Activated CD8-positive, alpha-beta memory T cell treated with anti-CD3 and anti-CD28 coated beads for 1 hour (primary cell): ENCODE measurements at places on chromosomes 11 and 22.
A peak's percentile ranks its signal among the peaks of the same experiment; 100 is the strongest.

DNA sequence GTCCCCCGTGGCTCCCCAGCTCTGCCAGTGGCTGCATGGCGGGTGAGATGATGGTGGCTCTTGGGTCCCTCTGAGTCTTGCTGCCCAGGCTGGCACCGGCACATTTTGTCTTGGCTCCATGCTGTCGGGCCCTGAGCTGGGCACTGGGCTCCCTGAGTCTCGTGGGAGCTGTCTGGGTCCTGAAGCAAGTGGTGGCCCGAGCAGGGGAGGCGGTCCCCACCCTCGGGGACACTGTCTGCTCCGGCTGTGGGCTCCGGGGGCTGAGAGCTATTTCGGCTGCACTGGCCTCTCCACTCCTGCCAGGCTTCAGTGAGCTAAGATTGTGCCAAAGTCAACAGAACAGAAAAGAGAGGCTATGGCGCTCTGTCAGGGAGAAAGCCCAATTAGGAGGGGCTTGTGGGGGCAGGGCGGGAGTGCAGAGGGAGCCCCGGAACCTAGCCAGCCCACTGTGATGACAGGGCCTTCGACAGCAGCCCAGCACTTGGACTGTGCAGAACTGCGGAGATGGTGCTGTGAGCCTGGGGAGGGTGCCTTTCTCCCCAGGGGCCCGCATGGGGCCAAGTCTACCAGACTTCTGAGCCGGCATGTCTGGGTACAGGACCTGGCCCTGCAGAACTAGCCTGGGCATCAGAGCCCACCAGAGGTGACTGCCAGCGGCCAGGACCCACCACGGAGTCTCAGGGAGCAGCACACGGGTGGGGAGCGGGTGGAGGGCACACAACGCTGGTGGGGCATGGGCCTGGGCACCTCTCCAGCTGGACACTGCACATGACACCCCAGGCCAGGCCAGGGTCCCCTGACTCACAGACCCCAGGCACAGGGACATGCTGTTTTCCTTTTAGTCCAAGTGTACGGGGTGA lies 38.0 kb downstream of the RTN4R start:
- no peak for DNase-seq

GRCh38 chr11:121767433-121767832 lies 314.7 kb upstream of the SORL1-AS1 start:
- DNase-seq: no peak

DNA sequence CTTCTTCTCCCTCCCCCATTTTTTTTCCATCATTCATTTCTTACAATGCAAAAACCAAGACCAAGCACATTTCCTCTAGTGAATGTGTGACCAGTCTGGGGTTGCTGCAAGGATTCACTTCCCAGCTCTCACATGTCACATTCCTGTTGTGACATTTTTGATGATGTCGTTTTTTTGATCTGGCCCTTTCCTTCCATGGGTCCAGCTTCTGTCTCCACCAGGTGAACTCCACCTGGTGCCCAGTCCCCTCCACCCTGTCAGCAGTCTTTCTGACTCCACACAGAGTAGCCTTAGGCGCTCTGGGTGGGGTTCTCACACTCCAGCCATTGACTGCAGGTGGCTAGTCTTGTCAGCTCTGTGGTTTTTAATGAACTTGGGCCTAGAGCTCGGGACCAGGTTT lies 15.6 kb downstream of the PANX1 start:
- no peak for DNase-seq

GRCh38 chr11:71240865-71241691 lies 11.3 kb downstream of the SHANK2 start:
- no peak for DNase-seq

DNA sequence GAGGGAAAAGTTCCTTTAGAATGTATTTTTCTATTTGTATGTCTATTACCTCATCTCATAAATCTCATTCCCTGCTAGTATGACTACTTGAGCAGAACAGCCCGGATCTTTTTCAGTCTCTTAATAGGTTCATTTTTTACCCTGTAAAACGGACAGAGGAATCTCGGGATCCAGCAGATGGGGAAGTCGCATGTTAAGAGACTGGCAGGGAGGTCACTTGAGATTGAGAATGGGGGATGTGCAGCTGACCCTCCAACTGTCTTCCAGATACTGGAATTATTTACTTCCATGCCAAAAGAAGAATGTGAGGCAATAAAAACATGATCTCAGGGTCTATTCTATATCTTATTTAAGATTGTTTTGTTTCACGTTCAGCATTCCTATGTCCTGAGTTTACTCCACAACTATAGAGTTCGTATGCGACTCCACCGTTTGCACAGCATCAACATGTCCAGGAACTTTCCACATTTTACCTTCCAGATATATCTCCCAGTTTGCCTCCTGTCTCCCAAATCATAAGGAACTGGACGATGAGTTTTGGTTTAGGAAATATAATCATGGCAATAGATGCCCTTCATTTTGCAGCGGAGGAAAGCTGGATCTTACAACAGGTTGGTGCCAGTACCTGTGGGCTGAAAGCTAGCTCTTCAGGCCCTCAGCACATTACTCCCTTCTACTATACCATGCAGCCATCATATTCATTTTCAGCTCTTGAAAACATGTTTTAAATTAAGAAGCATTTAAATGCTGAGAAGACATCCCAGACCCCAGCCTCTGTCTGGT lies 181.5 kb downstream of the MAML2 start:
- no peak for DNase-seq

DNA sequence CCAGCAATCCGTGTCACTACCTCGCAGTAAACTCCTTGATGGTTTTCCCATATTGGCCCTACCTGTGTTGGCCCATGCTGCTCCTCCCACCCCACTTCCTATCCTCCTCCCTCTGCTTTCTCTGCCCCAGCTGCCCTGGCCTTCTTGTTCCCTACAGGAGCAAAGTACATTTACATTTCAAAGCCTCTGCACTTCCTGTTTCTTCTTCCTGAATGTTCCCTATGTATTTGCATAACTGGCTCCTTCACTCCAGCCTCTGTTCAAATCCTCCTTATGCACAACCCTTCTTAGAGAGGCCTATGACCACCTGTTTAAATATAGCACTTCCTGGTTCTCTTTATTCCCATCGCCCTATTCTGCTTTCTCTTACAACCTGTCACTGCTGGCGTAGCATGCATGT lies 62.2 kb downstream of the PARVA start:
- DNase-seq: no peak

DNA sequence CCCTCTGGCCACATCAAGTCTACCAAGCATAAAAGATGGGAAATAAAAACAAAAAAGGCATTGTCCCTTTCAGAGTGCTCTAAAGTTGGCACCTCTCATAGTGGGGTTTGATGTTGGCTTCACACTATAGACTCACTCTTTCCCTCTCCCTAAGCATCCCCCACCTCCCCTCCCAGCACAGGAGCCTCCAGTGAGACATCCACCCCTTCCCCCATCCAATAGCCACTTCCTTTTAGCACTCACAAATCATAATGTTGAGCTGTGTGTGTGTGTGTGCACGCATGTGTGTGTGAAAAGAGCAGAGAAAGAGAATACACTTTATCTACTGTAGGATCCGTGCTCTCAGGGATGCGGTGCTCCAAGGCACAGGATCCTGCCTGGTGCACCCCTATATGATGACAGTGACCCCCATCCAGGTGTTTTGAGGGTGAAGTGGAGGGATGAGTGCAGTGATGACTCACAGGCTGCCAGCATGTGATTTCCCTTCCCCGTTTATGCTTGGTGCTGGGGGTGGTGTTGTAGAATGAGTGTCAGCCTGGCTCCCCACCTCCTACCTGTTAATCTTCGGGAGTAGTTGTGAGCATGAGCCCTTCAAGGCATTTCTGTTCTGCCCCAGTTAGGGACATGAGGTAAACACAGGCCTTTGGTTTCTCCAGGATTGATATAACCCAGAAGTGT lies 235.2 kb upstream of the B3GAT1 start:
- DNase-seq: no peak

DNA sequence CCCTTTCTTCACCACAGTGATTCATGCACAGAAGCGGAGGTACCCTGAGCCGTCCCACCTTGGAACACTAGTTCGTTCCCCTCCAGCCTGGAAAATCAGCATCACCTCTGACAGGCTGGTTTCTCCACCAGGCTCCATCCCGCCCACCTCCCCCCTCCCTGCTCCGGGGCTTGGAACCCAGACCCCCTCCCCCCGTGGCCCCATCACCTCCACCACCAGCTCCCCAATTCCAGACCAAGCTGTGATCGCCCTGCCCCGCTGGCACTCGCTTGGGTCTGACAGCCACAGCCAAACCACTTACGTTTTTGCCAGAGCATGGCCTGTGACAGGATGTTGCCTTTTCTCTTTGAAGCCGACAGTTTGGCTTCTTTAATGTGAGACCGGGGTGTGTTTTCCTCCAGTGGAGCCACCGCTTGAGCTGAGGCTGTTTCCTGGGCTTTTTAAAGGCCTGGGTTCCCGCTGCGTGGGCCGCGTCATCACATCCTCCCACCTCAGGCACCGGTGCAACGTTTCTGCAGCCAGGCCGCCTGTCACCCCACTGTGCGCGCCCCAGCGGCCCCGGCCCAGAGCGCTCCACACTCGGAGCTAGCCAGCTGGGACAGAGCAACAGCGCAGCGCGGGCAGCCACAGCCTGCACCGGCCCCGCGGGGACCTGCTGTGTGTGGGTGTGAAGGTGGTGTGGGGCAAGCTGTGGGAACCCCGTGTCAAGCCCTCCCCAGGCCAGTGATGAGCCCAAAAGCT lies at the start of gene POU2AF1:
Gene POU2AF1 (minus strand): TSS at position 415 of the 741 bp plus-strand sequence. CDS start 98 bp downstream, at position 317.
- peak; percentile 41 for DNase-seq

GRCh38 chr11:78930810-78931523 lies 356.3 kb upstream of the NARS2 start:
- DNase-seq: no peak

DNA sequence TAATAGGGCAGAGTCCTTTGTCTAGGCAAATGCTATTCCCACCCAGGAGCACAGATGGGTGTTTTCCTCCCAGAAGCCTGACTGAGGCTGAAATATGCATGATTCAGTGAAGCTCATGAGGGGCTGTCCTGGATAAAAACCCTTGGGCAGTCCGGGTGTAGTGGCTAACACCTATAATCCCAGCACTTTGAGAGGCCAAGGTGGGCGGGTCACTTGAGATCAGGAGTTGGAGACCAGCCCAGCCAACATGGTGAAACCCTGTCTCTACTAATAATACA lies 48.6 kb upstream of the LMO2 start:
- no peak for DNase-seq

GRCh38 chr11:101254037-101254436 lies 124.4 kb upstream of the PGR start:
- DNase-seq: no peak

GRCh38 chr11:133064152-133064877 lies 468.0 kb downstream of the OPCML start:
- no peak for DNase-seq

GRCh38 chr11:85806016-85806415 lies 4.9 kb downstream of the SYTL2 start:
- no peak for DNase-seq

GRCh38 chr22:29166180-29166579 lies 39.5 kb upstream of the EMID1 start:
- no peak for DNase-seq

DNA sequence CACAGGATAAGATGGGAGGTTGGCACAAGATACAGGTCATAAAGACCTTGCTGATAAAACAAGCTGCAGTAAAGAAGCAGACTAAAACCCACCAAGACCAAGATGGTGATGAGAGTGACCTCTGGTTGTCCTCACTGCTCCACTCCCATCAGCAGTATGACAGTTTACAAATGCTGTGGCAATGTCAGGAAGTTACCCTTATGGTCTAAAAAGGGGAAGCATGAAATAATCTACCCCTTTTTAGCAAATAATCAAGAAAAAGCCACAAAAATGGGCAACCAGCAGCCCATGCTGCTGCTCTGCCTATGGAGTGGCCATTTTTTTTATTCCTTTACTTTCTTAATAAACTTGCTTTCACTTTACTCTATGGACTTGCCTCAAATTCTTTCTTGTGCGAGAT lies 8.7 kb upstream of the PIWIL4 start:
- DNase-seq: no peak

DNA sequence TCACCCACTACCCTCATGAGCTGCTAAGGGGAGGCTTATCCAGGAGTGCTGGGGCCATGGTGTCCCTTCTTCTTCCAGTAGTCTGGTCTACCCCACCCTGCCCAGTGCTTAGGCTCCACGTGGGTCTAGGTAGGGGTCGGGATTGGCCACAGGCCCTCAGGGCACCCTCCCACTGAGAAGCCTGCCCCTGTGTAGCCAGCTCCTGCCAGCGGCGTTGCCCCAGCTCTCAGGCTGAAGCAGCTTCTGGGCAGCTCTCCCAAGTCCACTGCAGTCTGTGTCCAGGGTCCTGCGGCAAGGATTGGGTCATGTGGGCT lies 24.0 kb upstream of the RIC3 start:
- DNase-seq: no peak

GRCh38 chr11:46294365-46295309 lies 17.2 kb downstream of the CREB3L1 start:
- DNase-seq: no peak

GRCh38 chr11:114463999-114464398 lies 24.7 kb downstream of the REXO2 start:
- DNase-seq: no peak

GRCh38 chr22:45777852-45778375 lies 106.3 kb downstream of the ATXN10 start:
- no peak for DNase-seq

GRCh38 chr11:18802381-18803257 lies 11.0 kb upstream of the PTPN5 start:
- DNase-seq: no peak

GRCh38 chr11:83070731-83071566 lies 748 bp downstream of the RAB30 start:
- DNase-seq: no peak

DNA sequence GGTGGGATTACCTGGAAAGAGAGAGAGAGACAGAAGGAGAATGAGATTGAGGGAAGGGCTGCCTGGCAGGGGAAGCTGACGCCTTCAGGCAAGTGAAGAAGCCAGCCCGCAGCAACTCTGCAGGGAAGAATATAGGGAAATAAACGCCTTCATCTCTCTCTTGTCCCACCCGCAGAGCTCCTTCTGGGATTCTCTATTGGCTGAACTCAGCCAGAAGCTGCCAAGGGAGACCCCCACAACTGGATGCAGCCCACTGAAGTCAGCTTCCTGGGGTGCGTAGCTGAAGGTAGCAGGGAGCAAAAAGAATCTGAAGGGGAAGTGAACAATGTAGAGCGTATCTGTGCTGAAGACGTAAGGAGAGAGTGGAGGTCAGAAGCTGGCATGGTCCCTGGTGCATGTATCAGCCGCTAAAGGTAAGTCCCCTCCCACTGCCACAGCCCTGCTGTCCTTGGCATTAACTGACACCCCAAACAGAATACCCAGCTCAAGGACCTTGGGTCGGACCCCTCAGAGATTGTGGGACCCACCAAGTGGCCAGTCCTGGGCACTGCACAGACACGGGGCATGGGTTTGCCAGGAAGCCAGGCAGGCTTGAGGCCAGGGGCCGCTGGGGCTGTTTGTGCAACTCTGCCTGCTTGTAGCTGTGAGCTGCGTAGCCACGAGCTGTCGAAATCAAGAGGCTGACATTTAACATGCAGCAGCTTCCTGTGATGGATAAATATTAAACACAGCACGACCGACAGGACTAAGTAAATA lies 469.9 kb downstream of the MN1 start:
- DNase-seq: no peak

GRCh38 chr11:77695417-77695816 lies 57.8 kb upstream of the CLNS1A start:
- no peak for DNase-seq

DNA sequence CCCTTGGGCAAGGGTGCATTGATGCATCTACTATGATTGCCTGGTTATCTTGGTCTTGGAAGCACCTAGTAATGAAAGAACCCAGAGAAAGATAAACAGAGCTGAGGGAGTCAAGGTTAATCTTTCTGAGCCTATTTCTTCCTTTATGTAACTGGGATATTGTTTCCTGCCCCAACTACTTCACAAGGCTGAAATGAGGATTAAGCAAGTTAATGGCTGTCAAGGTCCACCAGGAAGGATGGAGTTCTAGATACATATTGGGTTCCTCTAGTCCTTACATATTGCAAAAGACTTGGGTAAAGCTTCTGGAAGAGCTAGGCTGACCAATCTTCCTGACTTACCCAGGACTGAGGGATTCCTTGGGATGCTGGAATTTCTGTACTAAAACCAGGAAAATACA lies 589.8 kb downstream of the INSC start:
- DNase-seq: no peak
